CD4-positive, alpha-beta T cell treated with Interleukin-2 at 100 ng/mL for 4 hours (primary cell): ENCODE measurements at places on chromosomes 4 and X.

- DNase-seq = no peak
Measured at GRCh38 chr4:158535130-158535614, 13.5 kb downstream of the RXFP1 start.

- DNase-seq = no peak
Measured at GRCh38 chr4:119028296-119028695, 107.3 kb upstream of the MYOZ2 start.

GRCh38 chr4:113872426-113873260, 106.8 kb downstream of the ARSJ start:
- no peak for DNase-seq

DNA sequence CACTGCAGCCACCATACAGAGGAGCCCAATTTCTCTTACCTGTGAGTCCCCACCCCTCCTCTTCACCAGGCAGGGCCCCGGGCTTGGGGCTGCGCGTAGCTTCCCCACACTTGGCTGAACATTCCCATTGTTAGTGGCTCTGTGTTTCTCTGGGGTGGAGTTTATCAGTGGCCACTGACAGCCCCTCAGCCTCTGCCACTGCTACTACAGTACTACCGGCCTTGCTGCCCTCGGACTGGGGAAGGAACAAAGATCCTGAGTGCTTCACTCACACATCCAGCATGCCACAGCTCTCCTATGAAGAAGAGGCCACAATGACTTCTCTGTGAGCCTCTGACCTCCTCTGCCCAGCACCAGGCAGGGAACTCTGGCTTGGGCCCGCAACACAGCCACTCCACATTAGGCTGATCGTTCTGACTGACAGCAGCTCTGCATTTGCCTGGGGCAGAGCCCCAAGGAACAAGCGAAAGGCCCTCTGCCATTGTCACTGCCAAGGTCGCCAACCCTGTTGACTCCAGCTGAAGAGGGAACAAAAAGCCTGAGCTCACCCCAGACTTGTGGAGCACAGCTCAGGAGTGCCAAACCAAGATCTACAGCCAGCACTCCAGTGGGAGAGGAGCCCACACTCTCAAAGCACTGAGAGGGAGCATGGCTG, 24.0 kb downstream of the ABCB7 start:
- DNase-seq = no peak
